AML-193 (cell line): ENCODE measurements at places on chromosomes 4 and X.

DNA sequence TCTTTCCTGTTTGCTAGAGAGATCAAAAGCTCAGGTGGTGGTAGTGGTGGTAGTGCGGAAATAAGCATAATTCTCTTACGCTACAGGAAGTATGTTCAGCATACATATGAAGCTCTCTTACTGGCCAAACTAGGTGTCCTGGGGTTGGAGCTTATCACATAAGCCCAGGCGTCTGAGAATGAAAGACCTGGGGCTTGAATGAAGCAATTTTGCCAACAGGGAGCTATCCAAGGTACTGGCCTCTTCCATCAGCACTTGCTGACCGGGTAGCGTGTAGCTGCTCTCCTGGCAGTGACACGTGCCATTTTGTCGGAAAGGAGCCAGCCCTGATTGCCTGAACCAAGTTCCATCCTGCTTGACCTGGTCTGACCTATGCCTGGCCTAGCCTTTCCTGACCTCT, 65.9 kb upstream of the HPF1 start:
- no peak for DNase-seq

- no peak for DNase-seq
Observed at GRCh38 chrX:41184312-41184711, 99.1 kb downstream of the USP9X start.

DNA sequence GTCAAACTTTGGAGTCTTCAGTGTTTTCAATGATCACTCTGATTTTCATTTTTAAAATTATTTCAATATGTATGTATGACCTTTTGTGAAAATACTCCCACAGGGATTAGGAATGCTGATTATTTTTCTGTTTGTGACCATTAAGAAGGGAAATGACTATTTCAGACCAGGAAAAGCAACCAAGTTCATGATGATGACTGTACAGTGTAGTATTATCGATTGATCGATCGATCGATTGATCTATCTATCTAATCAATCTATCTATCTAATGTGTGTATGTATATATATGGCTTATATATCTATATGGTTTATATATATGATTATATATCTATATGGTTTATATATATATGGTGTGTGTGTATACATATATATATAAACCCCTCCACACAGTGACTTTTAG, 131.5 kb upstream of the VEGFC start:
- DNase-seq: no peak

DNA sequence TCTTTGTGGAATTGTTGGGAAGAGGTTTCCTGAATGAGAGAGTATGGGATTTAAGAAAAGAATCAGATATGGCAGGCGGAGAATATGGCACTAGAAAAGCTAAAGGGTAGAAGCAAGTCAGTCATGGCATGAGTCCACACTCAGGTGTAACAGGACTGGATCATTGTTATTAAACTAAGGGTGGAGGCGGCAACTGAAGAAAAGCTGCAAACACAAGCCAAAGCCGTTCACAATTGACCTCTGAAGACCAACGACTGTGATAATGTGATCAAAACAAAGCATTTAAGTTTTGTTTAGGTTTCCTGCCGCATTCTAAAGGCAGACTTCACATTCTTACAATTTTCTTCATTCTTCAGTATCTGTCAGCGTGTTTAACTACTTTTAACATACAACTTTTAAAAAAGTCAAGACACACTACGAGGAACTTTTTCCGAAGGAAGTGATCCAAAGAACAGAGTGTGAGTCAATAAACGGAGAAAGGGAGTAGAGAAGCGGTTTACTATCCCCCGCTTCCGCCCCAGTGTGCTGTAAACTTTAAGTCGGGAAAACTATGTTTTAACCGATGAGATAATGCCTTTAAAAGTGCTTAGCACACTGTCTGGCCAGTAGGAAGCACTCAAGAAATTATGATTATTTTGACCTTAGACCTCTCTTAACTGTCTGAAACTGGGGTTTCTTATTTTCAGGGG, 909 bp upstream of the SLAIN2 start:
- DNase-seq: peak; percentile 65

DNA sequence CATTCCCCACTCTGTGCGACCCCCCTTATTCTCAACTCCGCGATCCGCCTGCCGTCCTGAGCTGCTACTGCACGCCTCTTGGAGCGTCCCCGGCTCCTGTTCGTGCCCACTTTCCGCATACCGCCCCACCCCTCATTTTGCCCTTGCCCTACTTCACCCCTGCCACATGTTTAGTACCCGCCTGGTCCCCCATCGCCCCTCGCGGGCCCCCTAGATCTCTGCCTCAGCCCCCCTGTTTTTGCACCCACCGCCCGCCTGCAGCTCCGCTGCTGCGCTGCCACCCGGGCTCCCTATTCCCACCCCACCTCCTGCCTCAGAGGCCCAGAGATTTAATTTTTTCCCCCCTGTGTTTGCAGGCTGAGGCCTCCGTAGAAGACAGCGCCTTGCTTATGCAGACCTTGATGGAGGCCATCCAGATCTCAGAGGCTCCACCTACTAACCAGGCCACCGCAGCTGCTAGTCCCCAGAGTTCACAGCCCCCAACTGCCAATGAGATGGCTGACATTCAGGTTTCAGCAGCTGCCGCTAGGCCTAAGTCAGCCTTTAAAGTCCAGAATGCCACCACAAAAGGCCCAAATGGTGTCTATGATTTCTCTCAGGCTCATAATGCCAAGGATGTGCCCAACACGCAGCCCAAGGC, 1.4 kb downstream of the MAGED1 start:
- no peak for DNase-seq

GRCh38 chr4:21512353-21512752, 436.2 kb downstream of the KCNIP4 start:
- DNase-seq: peak; percentile 6

DNA sequence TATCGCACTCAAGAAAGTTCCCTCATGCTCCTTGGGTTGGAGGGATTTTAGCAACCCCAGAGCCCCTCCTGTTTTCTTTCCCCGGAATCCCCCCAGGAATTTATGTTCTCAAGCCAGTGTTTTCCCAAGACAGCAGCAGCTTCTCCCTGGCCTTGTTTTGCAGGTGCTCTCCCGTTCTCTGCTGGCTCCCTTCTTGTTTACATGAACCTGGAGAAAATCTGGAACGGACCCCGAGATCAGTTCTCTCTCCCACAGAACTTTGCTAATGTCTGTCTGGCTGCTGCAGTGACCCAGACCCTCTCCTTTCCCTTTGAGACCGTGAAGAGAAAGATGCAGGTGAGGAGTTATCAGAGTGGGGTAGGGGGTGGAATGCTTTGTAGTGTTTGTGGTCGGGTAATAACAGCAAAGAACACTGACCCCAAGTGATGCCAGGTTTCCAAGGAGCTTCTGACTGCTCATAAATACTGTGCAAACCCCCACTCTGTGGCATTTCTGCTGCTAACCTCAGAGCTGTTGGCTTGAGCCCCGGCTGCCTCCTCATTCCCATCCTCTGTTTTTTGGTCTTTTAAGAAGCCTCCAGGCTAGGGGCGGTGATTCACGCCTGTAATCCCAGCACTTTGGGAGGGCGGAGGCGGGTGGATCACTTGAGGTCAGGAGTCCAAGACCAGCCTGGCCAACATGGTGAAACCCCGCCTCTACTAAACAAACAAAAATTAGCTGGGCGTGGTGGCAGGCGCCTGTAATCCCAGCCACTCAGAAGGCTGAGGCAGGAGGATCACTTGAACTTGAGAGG, 11.1 kb downstream of the SLC25A43 start:
- DNase-seq: no peak

GRCh38 chrX:1401611-1402430, 9.9 kb upstream of the SLC25A6 start:
- DNase-seq: no peak

GRCh38 chr4:77697860-77698590, 92.4 kb downstream of the CXCL13 start:
- peak; percentile 8 for DNase-seq

DNA sequence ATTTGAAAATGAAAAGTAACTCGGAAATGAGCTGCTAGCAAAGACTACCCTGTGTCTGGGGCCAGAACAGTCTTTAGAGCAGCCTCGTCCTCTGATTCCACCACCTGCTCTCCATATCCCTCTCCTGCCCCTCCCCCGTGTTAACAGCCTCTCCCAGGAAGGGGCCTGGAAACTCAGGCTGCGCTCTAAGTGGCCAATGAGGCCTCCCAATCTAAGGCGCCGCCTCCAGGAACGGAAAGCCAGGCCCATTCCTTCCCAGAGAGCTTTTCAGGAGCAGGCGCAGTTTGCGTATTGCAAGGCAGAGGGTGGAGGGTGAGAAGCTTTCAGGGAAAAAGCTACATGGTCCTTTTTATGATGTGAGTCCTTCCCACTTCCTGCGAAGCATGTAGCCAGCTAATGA, 31.2 kb downstream of the RS1 start:
- no peak for DNase-seq

DNA sequence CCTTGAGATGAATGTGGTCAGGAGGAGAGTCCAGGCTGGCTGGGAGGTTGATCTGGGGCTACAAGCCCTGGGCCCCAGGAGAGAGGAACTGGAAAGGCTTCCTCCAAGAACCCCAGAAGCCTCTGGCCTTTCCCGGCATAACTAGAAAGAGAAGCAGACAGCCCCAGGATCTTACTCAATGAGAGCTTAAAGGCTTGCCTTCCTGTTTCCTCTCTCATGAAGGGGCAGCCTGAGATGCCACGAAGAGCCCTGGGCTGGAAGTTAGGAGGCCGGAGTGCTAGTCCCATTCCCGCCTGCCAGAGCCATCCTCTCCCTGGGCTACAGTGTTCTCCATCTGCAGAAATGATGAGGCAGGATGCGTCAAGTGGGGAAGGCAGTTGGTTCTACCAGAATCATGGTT, 20.1 kb upstream of the XPNPEP2 start:
- DNase-seq: no peak

DNA sequence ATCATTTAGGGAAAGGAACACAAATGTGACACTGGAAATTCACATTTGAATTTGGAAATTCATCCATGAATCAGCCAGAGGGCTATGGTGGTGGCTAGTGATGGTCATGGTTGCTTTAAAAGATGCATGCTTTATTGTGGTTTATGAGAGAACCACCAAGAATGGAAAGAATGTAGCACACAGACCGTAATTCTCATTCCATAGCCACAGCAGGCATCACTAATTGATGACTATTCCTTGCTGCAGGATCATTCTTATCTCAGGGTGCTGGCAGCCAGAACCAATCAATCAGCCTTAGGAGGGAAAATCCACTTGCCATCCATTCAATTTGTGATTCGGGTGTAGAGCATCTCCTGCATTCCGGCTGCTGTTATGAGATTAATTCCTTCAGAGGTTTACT, 115.6 kb downstream of the DHRSX start:
- no peak for DNase-seq

GRCh38 chr4:117793845-117794480, 240.3 kb upstream of the NDST3 start:
- DNase-seq: no peak

- DNase-seq: no peak
Observed at GRCh38 chrX:130669233-130669632, 233.8 kb downstream of the ENOX2 start.

DNA sequence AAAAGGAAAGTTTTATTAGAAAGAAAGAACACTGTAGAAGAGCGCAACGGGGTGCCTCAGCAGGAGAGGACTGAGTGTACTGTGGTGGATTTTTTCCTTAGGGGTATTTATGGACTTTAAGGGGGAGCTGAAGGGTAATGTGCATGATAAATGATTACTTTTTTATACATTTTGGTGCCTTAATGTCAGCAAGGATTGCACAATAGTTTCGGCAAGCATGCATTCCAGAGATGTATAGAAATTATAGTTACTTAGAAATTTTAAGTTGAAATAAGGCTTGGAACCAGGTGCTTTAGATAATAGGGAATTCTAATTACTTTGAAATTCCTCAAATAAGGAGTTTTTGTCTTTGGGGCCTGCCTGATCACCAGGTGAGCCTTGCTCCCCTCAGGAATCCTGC, 30.5 kb upstream of the SERPINA7 start:
- DNase-seq: no peak

- no peak for DNase-seq
Observed at GRCh38 chr4:47929682-47930201, 15.4 kb upstream of the NFXL1 start.

DNA sequence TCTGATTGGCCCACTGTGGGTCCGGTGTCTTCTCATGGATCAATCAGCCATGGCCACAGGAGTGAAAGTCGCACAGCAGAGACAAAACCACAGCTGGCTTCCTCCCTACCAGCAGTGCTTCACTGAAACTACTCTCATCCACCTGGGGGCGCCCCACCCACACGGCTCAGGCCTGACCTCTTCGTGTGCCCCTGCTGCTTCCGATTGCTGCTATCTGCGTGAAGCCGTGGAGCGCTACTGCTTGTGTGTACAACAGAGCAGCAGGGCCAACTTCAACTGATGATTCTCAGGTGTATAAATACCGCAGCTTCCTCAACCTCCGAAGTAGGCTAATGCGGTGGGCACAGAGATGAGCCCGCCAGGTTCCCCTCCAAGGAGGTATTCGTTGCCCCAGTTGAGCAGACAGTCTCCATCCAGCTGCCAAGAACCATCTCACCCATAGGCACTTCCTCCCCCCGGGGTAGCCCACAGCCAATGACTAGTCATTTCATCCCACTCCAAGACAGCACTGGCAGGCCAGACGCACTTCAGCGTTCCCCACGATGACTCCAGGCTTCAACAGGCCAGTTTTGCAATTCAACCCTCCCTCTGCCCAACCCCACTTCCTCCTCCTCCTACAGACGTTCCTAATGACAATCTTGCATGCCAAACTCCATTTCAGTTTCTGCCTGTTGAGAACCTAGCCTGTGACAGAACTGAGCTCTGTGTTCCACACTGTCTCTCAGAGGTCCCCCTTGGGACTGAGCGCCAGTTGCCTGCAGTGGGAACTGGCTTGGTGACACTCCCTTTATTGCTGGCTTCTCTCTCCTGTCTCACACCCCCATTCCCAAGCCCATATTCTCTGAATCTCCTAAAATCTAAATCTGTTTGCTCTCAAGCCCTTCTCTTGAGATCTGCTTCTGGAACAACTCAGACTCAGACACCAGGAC, 41.3 kb upstream of the ATP6AP2 start:
- DNase-seq: peak; percentile 71

- no peak for DNase-seq
Observed at GRCh38 chrX:50432829-50433289, 37.8 kb downstream of the DGKK start.

DNA sequence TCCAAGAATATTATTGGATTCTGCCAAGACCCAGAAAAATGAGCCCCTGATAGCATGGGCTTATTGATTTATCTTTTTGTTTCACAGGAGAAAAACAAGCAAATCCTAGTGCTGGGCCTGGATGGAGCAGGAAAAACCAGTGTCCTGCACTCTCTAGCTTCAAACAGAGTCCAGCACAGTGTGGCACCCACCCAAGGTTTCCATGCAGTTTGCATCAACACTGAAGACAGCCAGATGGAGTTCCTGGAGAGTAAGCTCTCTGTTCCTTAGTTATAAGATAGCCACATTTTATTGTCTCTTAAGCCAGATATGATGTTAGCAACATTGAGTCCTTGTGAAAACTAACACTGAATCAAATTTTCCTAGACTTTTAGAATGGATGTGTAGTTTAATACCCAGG, 5.5 kb downstream of the ARL9 start:
- no peak for DNase-seq

DNA sequence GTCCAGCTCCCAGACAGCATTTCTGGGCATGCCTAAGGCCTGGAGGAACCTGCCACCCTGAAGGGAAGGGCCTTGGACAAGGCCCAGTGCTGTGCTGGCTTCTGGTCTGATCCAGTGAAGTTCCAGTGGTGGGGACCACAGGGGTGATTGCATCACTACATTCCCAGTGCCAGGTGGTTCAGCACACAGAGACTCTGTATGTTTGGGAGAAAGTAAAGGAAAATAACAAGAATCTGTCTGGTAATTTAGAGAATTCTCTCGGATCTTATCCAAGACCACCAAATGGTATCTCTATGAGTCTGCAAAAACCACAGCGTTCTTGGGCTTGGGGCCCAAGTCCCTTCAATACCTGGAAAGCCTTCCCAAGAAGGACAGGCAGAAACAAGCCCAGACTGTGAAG, 131.8 kb upstream of the MAD2L1 start:
- DNase-seq: no peak
